ENCODE measurements at places on chromosomes 1 and 21.

DNA sequence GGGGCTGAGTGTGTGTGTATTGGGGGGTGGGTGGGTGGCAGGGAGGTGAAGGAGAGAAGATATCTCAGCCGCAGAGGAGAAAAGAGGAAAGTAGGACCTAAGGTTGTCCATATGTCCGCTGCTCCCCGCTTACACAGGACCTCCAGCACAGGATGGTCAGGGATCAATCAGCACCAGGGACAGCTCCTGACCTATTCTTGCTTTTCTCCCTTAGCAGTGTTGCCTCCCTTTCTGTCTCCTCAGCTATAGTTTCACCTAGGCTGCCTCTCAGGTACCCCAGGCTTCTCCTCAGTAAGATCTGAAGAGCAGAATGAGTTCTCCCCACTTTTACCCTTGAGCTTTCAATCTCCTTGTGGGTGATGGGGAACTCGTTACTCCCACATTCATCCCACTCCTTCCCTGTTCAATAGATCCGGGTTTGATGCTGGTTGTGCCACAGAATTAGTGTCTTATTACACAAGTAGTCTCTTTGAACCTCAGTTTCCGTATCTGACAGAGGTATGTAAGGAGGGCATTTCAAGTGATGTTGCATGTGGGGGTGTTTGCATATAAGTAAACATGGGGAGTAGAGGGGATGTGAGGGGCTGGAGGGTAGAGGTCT, 1.4 kb upstream of the DPH2 start:
- no peak for DNase-seq

DNA sequence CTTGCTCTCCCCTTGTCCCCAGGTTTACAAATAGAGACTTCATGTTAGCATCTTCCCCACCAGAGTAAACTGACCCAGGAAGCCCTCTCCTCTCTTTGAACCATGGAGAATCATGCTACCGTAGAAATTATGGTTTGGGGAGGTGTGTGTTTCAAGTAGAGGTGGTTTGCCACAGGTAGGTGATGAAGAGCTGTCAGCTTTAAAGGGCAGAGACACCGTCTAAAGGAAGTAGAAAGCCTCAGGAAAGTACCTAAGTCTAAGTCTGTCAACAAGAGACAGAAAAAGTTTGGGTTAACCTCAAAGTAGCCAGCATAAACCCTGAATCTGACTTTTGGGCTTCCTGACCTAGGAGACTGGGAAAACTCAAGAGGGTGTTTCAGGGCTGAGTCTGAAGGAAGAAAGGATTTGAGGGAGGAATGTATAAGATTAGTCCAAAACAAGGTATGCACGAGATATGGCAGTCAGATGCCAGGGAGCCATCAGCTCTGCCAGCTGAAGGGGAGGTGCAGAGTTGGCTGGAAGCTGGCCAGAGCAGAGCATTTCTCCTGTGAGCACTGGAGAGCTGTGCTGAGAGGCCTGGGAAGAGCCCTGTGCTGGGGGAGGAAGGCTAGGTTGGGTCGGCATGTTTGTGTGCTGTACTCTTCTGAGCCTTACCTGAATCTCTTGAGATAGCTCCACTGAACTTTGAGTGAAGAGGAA, 14.3 kb downstream of the ADAMTSL4 start:
- no peak for DNase-seq

DNA sequence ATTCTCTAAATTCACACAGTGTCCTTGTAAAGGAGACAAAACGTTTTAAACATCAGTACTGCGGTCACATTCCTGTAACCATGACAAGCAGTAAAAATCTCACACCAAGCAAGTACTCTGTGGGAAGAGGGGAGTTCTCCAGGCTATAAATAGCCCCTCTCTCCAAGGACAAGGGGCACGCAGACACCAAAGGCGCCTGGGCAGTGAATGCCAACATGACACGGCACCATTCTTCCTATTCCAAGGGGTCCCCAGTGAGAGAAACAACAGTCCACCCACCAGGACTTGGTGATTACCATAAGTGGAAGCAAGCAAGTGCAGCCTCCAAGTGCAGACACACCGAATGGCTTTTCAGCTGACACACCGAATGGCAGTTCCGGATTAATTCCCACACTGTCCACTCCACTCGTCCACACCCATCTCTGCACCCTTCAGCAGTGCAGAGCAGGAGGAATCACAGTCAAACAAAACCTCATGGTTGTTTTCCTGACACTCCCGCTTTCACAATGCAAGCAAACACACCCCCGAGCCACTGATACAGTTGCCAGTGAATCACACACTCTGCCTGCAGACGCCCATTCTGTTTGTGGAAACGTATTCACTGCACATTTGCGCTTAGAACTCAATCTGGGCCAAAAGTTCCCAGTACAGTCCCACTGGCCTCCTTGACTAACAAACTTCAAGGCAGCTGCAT, 1.8 kb downstream of the PTTG1IP start:
- DNase-seq, result no peak

DNA sequence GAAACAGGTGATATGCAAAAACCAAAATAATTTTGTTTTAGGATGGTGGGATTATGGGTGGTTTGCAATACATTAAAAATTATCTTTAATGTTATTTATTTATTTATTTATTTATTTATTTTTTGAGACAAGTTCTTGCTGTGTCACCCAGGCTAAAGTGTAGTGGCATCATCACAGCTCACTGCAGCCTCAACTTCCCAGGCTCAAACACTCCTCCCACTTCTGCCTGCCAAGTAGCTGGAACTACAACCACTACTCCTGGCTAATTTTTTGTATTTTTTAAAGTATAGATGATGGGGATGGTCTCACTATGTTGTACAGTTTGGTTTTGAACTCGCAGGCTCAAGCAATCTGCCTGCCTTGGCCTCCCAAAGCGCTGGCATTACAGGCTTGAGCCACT, 6.5 kb upstream of the PYCR2 start:
- DNase-seq, result no peak

DNA sequence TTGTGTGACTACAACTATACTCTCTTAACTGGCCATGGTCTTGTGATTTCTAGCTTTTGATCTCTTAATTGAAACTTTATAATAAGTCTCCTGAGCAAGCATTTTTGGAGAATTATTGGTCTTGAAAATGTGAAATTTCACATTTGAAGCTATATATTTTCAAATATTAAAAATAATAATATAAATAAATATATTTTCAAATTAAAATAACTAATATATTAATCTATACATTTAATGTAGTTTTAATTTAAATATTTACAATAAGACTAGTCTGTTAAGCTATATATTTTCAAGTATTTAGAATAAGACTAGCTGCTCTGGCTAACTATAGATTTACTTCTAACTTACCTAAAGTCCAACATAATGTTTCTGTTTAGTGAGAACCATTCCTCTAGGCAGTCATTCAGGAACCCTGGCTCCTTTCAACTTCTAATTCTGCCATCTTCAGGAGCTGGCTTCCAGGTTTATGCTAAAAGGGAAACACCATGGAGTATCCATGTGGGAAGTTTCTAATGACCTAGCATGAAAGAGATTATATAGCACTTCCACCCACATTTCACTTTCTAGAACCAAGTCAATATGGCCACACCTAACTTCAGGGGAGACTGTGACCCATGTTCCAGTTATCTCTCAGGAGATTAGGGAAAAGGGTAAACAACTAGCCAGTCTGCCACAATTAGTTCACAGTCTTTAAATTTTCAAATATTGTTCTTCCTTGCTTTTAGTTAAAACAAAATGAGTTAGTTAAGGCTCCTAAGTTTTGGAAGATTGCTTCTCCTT, 31.9 kb upstream of the TSHB start:
- no peak for DNase-seq

DNA sequence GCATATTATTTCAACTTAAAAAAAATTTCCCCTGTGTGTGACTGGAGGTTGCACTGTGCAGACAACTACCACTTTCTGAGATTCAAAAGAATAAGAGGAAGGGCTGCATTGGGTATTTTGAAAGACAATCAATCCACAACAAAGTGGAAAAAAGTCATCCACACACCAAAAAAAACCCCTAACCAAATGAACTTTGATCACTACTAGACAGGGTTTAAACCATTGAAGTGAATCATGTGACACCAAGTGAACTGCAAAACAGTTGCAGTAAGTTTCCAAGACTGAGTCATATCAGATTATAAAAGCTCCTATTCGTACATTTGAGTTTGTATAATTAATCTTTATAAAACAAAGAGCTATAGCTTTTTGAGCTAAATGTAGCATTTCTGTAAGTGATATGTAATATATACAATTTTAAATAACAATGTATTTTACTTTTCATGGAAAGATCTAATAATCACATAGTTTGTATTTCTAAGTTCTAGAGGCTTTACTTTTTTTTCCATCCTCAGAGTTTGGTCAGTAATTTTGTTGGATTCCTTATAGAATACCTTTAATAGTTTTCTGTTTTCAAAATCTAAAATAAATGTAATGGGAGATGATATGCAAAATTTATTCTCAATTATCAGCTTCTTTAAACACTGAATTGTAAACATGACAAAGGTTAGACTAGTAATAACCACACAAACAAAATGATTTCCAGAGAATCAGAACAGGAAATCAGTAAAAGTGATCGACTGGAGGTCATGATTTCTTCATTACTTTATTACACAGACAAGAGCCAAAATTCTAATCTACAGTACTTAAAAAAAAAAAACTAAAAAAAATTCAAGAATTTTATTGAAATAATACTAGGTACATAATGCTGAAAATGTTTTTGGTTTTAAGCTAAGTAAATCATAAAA, 50.5 kb upstream of the GFI1 start:
- DNase-seq, result no peak

DNA sequence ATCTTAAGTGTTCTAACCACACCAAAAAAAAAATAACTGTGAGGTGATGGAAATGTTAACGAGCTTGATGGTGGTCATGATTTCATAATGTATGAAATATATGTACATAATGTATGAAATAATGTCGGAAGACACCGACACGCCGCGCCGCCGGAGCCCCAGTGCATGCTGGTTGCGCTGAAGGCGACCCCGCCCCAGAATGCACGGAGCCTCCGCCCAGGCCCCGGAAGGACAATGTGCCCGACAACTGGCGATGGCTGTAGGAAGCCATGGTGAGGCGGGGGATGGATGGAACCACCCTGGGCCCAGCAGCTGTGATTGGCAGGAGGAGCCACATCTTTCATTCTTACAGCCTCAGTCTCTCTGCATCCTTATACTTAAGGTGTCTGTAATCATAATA, 7.4 kb downstream of the OR2T10 start:
- DNase-seq, result no peak

- DNase-seq, result no peak
Measured at GRCh38 chr1:54965624-54966340, 14.6 kb upstream of the TMEM61 start.

DNA sequence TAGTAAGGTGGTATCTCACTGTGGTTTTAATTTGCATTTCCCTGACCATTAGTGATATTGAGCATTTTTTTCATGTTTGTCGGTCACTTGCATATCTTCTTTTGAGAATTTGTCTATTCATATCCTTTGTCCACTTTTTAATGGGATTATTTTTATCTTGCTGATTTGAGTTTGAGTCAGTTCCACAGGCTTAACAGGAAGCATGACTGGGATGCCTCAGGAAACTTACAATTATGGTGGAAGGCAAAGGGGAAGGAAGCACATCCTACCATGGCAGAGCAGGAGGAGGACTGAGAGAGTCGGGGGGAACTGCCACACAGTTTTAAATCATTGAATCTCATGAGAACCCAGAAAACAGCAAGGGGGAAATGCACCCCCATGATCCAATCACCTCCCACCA, 51.1 kb downstream of the ODF2L start:
- DNase-seq, result no peak

- DNase-seq, result no peak
Measured at GRCh38 chr1:53871221-53871620, 18.4 kb downstream of the YIPF1 start.

GRCh38 chr1:24893431-24893830, 36.6 kb downstream of the RUNX3 start:
- DNase-seq, result no peak

- no peak for DNase-seq
Measured at GRCh38 chr1:89550995-89551394, 26.4 kb downstream of the LRRC8B start.

GRCh38 chr1:180530501-180530900, 28.1 kb upstream of the ACBD6 start:
- no peak for DNase-seq

DNA sequence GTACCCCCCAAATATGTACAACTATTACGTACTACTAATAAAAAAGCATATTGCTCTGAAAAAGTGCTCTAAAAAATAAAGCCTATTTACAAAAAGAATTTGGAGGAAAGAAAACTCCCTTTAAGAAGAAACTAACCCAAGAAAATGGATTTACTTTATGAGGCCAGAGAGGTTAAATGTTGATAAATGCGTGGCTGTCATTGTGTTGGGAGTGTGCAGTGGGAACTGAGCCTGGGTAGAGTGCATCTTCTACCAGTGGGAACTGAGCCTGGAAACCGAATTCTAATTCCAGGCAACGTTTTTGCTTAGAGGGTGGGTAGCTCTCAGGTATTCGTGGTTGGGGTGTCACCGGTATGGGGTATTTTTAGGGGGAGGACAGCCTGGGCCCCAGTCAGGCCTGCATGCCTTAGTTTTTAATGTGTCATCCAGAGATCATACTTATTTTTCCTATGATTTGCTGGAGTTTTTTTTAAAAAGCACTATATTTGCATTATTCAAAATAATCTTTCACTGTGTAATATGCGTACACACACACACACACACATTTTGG, 24.1 kb upstream of the RNF187 start:
- DNase-seq, result no peak

DNA sequence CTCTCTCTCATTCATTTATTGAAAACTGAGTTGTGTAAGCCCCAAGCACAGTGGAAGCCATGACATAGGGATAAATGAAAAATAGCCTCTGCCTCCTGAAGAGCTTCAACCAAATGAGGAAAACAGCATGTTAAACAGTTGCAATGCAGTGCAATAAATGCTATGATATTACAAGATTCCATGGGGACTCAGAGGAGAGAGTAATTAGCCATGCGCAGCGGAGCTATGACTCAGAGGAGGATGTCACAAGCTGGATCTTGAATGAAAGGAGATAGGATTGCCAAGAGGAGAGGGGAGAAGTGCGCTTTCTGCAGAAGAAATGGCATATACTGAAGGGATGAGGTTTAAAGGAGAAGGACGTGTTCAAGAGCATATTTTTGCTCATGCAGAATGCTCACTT, 231.3 kb upstream of the PLXNA2 start:
- DNase-seq, result no peak

- DNase-seq, result no peak
Measured at GRCh38 chr1:52641307-52641706, 8.3 kb downstream of the SHISAL2A start.

DNA sequence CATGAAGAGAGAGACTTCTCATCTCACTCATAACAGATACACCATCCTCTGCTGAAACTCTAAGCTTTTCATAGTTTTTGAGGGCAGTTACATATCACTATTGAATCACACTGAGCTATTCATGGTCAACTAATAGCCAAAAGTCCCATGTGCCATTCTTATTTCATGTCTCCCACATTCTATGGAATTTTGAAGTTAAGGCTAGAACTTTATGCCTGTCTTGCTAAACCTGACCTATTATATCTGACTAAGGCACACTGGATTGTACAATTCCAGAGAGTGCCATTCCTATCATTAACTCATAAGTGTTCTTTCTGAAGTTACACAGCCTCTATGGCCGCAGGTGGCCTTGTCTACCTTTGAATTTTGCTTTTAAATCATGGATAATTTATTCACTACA, 254.3 kb downstream of the PTPRC start:
- DNase-seq, result no peak

GRCh38 chr1:175146529-175147213, 45.9 kb downstream of the KIAA0040 start:
- DNase-seq, result peak; percentile 32
